ENCODE measurements at places on chromosomes 12 and 14. TPM values are rescaled to one million over a fixed set of nuclear protein-coding genes. Genes with fewer than 3 reads are reported as not detected.

- no peak overlapping the region for H3K27ac ChIP-seq
- H3K4me1 ChIP-seq, result peaks cover 31% of the 10 kb centered on the region
- peaks cover 6% of the 10 kb centered on the region for H3K27me3 ChIP-seq
- no peak overlapping the region for H3K4me3 ChIP-seq
- no peaks in the 10 kb centered on the region for H3K36me3 ChIP-seq
These were observed 20.6 kb downstream of the OR6S1 start for GRCh38 chr14:20620798-20621478.

GRCh38 chr12:88181881-88182280, 39.8 kb downstream of the TMTC3 start:
- H3K27ac ChIP-seq, result no peak overlapping the region
- H3K27me3 ChIP-seq, result no peaks in the 10 kb centered on the region
- no peak for DNase-seq

KCNH3 gene
- 1.3 TPM for total RNA-seq

GRCh38 chr12:92378682-92379479, 233.2 kb upstream of the BTG1 start:
- no peaks in the 10 kb centered on the region for H3K36me3 ChIP-seq
- peaks cover 40% of the 10 kb centered on the region for H3K4me1 ChIP-seq
- no peaks in the 10 kb centered on the region for H3K27me3 ChIP-seq
- H3K27ac ChIP-seq, result peak overlapping the region; percentile 30
- H3K4me3 ChIP-seq, result no peak overlapping the region

GRCh38 chr14:103870891-103871595, 23.7 kb upstream of the PPP1R13B start:
- H3K4me1 ChIP-seq, result peaks cover 12% of the 10 kb centered on the region
- no peak overlapping the region for H3K27ac ChIP-seq
- H3K36me3 ChIP-seq, result no peaks in the 10 kb centered on the region
- DNase-seq, result no peak
